Thyroid gland (tissue), 4 donors: ENCODE measurements at places on chromosomes 16 and 17.

- no peak for DNase-seq
These were observed 129.1 kb downstream of the CLEC16A start for GRCh38 chr16:11073407-11073999.

- no peak for DNase-seq
These were observed 51.8 kb downstream of the PIMREG start for GRCh38 chr17:6496116-6496481.

DNA sequence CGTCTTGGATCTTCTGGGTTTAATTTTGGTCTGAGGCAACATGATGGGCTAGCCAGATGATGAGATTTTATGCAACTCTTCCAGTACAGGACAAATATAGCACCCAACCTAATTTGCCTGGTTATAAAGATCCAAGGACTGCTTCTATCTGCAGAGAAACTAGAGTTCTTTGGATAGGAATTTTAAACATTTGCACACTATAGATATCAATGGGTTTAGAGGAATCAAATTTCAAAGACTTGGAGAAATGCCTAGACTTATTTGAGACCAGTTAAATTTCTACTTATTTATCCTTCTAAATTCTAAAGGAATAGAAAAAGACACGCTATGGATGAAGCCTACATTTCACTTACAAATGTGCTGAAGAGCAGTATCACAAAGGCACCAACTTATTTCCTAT lies 12.6 kb downstream of the PMFBP1 start:
- DNase-seq: no peak

GRCh38 chr17:40717776-40718175 lies 14.2 kb upstream of the KRT24 start:
- DNase-seq: no peak

GRCh38 chr17:60748204-60748603 lies 70.6 kb downstream of the BCAS3 start:
- DNase-seq: no peak

DNA sequence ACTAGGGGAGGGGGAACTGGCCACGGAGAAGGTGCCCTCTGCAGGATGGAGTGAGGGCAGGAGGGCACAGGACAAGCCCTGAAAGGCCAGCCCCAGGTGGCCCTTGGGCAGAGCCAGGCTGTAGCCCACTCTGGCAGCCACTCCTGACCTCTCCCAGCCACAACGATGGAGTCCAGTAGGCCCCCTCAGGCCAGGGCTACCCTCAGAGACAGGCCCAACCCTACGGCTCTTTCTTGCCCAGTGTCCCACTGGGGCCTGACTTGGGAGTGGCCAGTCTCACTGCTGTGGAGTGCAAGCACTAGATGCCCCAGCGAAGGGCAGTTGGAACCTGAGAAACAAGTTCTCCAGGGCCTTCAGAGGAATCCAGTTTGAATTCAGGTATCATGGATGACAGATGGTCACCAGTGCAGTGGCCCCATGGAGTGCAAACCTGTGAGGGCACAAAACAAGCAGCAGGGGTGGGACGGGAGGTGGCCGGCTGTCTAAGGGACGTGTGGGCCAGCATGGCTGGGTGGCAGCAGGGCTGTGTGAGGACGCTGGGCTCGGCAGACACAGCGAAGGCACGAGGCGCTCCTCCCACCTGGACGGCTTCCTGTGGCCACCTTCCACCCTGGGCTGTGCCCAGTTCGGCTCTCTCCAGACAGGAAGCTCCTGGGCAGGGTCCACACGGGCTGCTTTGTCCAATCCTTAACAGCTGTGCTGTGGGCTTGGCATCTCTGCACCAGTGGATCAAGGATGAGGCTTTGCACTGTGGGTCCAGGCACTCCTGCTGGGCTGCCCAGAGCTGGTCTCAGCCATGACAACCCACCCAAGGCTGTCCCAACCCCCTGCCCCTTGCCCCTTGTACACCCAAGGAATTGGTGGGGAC lies 72.1 kb downstream of the AMFR start:
- no peak for DNase-seq
